ENCODE measurements at places on chromosomes 12 and 14. TPM values are rescaled to one million over a fixed set of nuclear protein-coding genes. Genes with fewer than 3 reads are reported as not detected.

Gene TGFB3
- 58.5 TPM for total RNA-seq

Gene CCDC184
- total RNA-seq = 0.52 TPM

Gene KTN1
- 72.0 TPM for total RNA-seq

Gene OR4Q2
- total RNA-seq = not detected

Gene OR6J1
- not detected for total RNA-seq

Gene NANOG
- total RNA-seq = 0.52 TPM

Gene OTOGL
- 0.52 TPM for total RNA-seq

Gene MYL2
- total RNA-seq = 140 TPM

Gene SUOX
- 7.8 TPM for total RNA-seq

Gene TAS2R13
- 4.2 TPM for total RNA-seq

Gene ERP27
- not detected for total RNA-seq

Gene RPL10L
- total RNA-seq = not detected
